ENCODE measurements at places on chromosomes 13 and 19.

GRCh38 chr13:35159041-35159440, 217.0 kb downstream of the NBEA start:
- no peak for DNase-seq

- DNase-seq = no peak
Measured at GRCh38 chr13:30721936-30722335, 13.4 kb upstream of the ALOX5AP start.

GRCh38 chr19:46487802-46488445, 7.7 kb downstream of the PNMA8B start:
- DNase-seq = peak; percentile 51

- DNase-seq = no peak
Measured at GRCh38 chr13:100922599-100922998, 248.0 kb upstream of the TMTC4 start.

DNA sequence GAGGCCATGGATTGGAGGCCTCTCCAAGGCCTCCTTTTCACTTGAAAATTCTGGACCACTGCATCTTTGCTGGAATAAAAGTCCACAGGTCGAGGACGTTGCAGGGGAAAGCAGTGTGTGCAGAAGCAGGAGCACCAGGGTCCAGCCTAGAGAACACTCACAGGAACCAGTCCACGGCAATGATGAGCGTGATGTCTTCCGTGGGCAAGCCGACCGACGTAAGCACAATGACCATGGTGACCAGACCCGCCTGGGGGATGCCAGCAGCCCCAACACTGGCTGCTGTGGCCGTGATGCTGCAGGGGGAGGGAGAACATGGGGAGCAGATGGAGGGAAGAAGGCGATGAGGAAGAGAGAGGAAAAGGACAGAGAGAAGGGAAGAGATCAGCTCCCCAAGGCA, 11.5 kb downstream of the OR7C2 start:
- DNase-seq = no peak

GRCh38 chr19:49337267-49338022, 2.2 kb downstream of the CD37 start:
- no peak for DNase-seq

DNA sequence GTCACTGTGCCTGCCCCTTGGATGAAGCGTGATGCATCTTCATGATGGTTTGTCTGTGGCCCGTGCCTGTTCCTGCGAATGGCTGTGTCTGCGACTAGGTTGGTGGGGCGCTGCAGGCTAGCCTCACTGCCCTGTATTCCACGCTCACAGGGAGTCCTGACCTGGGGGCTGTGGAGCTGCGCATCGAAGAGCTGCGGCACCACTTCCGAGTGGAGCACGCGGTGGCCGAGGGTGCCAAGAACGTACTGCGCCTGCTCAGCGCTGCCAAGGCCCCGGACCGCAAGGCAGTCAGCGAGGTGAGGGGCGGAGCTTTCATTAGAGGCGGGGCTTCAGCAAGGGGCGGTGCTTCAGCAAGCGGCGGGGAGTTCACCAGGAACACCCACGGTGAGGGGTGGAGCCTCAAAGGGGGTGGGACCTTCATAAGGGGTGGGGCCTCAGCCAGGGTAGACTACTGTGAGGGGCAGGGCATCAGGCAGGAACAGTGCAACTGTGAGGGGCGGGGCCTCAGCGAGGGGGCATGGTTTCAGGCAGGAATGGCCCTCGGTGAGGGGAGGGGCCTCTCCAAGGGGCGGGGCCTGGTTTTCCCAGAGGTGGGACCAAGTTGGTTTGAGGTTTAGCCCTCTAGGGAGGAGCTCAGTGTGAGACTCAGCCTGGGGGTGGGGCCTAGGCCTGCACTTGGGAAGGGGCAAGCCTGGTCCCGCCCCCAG, 17.2 kb downstream of the PKN1 start:
- DNase-seq = no peak

DNA sequence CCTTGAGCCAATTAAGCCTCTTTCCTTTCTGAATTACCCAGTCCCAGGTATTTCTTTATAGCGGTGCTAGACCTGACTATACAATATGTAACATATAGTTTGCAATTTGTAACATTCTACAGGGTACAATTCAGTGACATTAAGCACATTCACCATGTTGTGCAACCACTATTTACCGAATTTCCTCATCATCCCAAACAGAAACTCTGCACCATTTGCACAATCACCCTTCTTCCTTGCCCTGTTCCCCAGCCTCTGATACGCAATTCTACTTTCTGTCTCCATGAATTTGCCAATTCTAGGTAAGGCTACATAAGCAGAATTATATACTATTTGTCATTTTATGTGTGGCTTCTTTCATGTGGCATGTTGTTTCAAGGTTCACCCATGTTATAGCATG, 13.7 kb upstream of the SIGLEC10 start:
- no peak for DNase-seq

- DNase-seq = no peak
Measured at GRCh38 chr13:21399741-21400140, 59.4 kb downstream of the ZDHHC20 start.

Measured in fibroblast of gingiva (primary cell).